Keratinocyte (primary cell): ENCODE measurements at places on chromosomes 6 and 20. TPM values are rescaled to one million over a fixed set of nuclear protein-coding genes. Genes with fewer than 3 reads are reported as not detected.

DNA sequence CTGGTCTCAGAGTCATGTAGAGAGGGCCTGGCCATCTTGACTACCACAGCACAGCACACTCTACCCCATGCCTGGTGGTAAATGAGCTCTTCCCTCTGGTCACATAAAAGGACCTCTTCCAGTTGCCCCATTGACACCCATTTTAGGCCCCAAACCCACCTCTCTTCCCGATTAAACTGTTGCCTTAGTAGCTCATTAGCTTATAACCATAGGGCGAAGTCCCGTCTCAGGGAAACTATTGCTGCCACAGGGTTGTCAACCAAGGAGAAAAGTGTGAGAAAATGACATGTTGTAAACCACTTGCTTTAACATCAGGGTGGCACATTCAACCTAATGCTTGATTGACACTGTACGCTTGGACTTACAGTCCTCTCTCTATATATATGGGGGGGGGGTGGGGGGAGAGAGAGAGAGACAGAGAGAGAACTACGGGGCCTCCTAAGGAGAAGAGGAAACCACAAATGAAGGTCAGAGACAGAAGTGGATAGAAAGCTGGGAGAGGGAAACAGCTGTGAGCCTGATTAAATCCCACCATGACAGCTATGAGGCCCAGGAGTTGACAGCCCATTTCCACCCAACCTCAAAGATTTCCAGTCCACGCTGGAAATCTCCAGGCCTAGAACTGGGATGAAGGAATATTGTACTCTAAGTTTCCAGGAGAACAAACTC, 14.9 kb upstream of the BTN1A1 start:
- DNase-seq: no peak

GRCh38 chr6:101396548-101397173, 3.2 kb downstream of the GRIK2 start:
- DNase-seq: no peak

DNA sequence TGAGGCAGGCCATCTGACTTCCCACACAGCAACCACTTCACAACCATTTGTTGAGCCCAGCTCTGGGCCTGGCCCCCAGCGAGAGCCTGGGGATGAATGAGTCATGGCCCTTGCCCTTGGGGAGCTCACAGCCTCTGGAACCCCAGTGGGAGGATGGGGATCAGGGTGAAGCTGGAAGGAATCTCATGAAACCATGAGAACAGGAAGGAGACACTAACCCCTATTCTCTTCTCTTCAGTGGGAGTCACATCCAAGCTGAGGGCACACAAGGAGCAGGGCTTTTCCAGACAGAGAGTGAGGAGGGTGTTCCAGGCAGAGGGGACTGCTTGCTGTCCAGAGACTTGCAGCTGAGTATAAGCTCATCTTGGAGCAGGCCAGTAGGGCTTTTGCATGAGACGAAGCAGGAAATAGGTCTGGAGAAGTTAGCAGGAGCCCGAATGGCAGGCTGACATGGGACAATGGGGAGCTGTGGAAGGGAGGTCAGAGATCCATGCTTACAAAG, 7.5 kb downstream of the FOXS1 start:
- no peak for DNase-seq

DNA sequence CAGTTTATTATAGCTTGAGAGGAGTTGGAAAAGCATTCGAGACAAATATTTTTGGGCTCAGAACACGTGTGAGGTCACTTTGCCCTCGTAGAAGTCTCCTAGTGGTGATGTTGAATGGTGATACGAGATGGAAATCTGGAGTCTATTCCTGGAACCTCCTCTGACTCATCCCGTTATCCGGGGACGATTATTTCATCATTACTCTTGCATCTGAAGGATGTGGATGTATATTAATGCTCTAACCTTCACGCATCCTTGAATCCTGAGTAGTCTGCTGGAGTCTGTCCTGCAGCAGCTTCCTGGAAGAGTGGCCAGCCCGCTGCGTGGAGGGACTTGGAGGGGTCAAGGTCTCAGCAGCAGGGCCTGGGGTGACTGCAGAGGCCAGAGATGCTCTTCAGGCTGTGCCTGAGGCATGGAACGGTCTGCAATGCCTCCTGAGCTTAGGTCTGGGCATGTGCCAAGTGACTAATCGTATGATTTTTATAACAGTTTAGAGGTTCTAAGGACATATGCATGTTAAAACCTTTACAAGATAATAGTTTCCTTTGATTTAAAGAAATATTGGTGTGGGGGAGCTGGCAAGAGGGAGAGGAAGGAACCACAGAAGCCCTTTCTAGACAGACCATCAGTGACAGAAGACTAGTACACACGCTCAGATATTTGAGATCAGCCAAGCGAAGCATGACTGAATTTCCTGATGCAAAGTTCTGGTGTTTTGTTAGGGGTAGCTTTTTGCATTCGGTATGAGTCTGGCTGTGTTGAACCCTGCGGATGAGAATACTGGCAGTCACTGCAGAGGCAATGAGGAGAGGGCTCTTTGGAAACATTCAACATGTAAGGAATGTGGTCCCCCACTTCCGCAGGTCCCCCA, 400.2 kb downstream of the QKI start:
- DNase-seq: no peak

- DNase-seq: no peak
Measured at GRCh38 chr6:89051676-89052075, 28.9 kb upstream of the PNRC1 start.

- DNase-seq: no peak
Measured at GRCh38 chr20:50578061-50578777, 68.0 kb downstream of the PTPN1 start.

- DNase-seq: no peak
Measured at GRCh38 chr6:126880964-126881363, 237.5 kb upstream of the RSPO3 start.

DNA sequence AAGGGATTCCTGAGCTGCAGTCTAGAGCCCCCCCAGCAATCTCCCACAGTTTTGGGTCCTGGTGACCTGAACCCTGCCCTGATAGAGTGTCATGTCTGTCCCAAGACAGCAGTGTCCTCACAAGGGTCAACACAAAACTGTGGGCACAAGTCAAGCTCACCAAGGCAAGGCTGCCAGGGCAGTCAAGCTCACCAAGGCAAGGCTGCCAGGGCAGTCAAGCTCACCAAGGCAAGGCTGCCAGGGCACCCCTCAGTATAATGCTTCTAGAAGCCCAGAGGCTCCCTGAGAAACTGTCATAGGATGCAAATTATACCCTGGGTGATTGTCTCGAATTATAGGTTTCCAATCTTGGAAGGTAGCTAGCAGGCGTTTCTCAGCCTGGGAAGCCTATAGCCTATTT, 108.5 kb downstream of the NFATC2 start:
- DNase-seq: no peak

DNA sequence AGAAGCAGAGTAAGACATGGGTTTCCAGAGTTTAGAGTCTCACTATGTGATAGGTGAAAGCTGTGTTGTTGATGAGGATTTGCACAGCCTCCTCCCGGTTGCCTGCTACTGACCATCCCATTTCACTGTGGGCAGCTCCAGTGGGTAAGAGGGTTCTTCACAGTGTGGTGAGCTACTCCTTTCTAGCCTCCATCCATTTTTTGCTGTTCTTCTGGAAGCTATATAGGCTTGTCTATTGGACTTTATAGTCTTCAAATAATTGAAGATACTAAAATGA, 13.4 kb downstream of the UST start:
- DNase-seq: no peak

GRCh38 chr6:135113860-135114259, 59.2 kb upstream of the HBS1L start:
- DNase-seq: no peak

- no peak for DNase-seq
Measured at GRCh38 chr6:29319931-29320330, 18.4 kb downstream of the OR14J1 start.

DNA sequence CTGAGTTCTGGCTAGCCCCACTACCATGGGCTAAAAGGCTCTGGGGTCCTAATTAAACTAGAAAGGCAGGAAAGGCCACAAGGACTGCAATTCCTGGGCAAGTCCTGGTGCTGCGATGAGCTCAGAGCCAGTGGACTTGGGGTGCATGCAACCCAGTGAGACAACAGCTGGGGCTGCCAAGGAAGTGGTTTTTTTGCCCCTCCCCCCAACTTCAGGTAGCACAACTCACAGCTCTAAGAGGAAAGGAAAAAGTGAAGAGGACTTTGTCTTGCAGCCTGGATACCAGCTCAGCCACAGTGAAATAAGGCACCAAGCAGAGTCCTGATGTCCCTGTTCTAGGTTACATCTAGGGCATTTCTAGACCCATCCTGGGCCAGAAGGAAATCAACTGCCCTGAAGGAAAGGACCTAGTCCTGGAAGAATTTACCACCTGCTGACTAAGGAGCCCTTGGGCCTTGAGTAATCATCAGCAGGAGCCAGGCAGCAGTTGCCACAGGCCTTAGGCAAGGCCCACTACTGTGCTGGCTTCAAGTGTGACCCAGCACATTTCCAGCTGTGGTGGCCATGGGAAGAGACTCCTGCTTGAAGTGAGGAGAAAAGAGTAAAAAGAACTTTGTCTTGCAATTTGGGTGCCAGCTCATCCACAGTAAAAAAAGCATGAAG, 358.4 kb downstream of the BTBD3 start:
- DNase-seq: peak; percentile 11

- DNase-seq: no peak
Measured at GRCh38 chr6:96836631-96837080, 621 bp downstream of the GPR63 start.

DNA sequence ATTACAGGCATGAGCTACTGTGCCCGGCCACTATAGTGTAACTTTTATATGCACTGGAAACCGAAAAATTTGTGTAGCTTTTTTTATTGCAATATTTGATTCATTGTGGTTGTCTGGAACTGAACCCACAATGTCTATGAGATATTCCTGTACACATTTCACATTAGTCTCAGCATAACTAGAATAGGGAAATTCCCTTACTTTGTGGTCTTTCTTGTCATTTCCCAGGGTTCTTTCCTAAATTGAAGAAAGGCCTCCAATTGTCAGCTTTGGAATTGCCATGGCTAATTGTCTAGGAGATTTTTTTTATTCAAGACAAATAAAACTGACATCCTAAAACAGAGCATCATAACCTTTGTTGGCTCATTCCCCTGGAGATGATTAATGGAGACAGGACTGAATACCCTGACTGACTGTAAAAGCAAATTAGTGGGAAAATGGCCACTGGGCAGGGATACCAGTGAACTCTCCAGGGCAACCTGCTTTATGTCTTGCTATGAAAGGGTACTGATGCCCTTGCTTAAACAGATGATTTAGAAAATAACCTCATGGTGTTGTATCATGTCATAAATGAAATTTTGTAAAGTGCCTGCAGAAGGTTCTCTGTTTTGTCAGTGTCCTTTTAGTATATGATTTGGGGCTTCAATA, 576.9 kb downstream of the RFPL4B start:
- DNase-seq: no peak

DNA sequence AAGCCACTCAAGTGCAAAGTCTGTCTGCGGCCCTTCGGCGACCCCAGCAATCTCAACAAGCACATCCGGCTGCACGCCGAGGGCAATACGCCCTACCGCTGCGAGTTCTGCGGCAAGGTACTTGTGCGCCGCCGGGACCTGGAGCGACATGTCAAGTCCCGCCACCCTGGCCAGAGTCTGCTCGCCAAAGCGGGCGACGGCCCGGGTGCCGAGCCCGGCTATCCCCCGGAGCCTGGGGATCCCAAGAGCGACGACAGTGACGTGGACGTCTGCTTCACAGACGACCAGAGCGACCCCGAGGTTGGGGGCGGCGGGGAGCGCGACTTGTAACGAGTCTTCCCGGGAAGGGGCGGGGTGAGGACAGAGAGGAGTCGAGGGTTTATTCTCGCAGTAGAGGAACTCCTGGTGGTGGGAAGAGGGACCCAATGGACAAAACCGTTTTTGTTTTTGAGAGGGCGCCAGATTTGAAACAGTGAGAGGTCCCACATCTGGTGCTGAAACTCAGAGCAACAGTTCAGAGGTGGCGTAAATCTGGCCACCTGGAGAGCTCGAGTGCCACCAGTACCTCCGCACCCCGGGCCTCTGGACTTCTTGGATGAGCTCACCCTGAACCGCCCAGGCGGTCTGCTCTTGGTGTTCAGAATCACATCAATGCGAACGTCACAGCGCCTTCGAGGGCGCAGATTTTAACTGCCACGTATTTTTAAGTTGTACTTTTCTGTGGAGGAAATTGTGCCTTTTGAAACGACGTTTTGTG, 8.0 kb downstream of the PRDM13 start:
- DNase-seq: no peak

GRCh38 chr20:50308513-50309279, 118.1 kb downstream of the CEBPB start:
- DNase-seq: peak; percentile 60

DNA sequence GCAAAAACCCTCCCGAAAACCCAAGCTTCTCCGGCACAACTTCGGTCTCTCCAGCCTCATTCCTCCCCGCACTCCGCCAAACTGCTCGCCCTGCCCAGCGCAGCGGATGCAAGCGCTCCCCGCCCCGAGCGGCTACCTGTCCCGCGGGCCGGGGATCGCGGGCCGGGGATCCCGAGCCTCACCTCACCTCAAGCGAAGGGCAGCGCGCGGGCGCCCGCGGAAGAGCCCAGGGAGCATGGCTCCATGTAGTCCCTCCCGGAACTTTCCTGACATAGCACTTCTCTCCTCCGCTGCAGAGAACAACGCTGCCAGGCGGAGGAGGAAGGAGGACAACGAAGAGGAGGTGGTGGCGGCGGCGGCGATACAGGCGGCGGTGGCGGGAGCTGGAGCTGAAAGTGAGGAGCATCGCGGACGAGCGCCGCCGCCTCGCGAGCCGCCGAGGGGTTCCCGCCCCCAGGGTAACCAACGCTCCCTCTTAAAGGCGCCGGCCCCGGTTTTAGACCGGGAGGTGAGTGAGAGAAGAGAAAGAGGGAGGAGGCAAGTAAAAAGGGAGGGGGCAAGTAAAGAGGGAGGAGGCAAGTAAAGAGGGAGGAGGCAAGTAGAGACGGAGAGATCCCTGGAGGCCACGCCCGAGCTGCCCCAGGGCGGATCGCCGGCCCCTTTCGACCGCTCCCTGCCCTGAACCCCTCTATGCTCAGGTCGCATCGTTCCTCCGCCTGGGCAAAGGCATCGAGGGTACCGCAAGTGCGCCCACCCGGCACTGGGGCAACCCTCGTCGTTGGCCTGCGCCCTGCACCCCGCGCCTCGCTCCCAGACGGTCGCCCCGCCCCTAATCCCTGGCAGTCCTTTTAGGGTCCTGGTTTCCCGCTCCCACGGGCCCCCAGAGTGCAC, at the start of gene GPR63:
Gene GPR63 (minus strand): TSS at position 397 of the 891 bp plus-strand sequence. CDS start 37,746 bp downstream, outside the sequence.
- DNase-seq: peak; percentile 30

The TAGAP gene
- 0.08 to 0.21 TPM (median 0.18 TPM) in 3 replicates for polyA plus RNA-seq

The ANKRD66 gene
- polyA plus RNA-seq: not detected in 3 replicates

The PPP1R14C gene
- 35.4 to 50.6 TPM (median 43.7 TPM) in 3 replicates for polyA plus RNA-seq

The MPIG6B gene
- polyA plus RNA-seq: 0.06 to 0.21 TPM (median 0.10 TPM) in 3 replicates

The ZBTB46 gene
- polyA plus RNA-seq: 0.12 to 0.18 TPM (median 0.13 TPM) in 3 replicates

The TCP11 gene
- not detected in 3 replicates for polyA plus RNA-seq

The TEAD3 gene
- polyA plus RNA-seq: 5.7 to 11.1 TPM (median 8.0 TPM) in 3 replicates

The SCP2D1 gene
- not detected in 3 replicates for polyA plus RNA-seq

The IMPG1 gene
- not detected in 3 replicates for polyA plus RNA-seq

The GPX5 gene
- polyA plus RNA-seq: not detected in 3 replicates
